CD4-positive, CD25-positive, alpha-beta regulatory T cell (primary cell): ENCODE measurements at places on chromosomes 5 and 9.

- DNase-seq = no peak
Measured at GRCh38 chr5:511476-511875, 12.8 kb downstream of the SLC9A3 start.

DNA sequence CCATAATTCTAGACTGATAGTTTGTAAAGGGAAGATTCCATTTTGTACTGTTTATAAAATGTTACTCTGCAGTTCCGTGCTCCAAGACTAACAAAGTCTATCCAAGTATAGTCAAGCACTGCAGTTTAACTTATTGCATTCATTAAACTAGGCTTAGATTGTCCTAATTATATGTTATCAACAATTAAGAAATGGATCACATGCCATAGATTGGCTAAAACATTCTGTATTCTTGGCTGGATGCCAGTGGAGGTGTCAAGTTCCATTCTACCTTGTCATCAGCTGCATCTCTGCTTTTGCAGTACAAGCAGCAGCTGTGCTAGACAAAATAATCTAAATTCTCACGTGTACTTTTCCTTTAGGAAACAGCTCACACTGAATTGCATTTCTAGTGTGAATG lies 69.4 kb upstream of the MEF2C start:
- DNase-seq = no peak

GRCh38 chr5:21654556-21654955 lies 1198.6 kb downstream of the CDH12 start:
- DNase-seq = no peak

GRCh38 chr5:171201310-171201709 lies 107.7 kb upstream of the TLX3 start:
- DNase-seq = no peak

- DNase-seq = no peak
Measured at GRCh38 chr9:96289392-96289791, 12.6 kb downstream of the HSD17B3 start.

- DNase-seq = no peak
Measured at GRCh38 chr5:125410537-125411070, 664.2 kb upstream of the ZNF608 start.

GRCh38 chr9:124717597-124717996 lies 53.5 kb downstream of the NR6A1 start:
- no peak for DNase-seq

DNA sequence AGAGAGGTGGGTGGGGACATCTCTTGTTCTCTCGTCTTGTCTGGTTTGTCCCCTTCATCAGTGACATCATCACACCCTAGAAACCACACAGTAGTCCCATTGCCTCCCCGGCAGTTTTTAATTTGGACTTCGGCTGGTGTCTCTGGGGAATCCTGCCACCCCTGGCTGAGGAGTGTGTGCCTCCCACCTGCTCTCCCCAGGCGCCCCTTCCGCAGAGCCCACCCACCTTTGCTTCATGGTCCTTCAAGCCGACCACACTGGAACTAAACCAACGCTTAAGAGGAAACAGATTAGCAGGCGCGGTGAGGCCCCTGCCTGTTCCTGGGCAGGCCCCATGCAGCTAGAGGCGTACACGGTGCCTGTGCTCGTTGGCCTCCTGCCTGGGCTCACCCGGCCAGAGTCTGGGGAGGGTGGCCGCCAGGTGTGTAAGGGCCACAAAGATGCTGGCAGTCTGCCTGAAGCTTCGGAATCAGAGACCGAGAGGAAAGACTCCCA lies 107.6 kb upstream of the SPRY4 start:
- DNase-seq = no peak
